ENCODE measurements at places on chromosomes 1 and 21. TPM values are rescaled to one million over a fixed set of nuclear protein-coding genes. Genes with fewer than 3 reads are reported as not detected.

DNA sequence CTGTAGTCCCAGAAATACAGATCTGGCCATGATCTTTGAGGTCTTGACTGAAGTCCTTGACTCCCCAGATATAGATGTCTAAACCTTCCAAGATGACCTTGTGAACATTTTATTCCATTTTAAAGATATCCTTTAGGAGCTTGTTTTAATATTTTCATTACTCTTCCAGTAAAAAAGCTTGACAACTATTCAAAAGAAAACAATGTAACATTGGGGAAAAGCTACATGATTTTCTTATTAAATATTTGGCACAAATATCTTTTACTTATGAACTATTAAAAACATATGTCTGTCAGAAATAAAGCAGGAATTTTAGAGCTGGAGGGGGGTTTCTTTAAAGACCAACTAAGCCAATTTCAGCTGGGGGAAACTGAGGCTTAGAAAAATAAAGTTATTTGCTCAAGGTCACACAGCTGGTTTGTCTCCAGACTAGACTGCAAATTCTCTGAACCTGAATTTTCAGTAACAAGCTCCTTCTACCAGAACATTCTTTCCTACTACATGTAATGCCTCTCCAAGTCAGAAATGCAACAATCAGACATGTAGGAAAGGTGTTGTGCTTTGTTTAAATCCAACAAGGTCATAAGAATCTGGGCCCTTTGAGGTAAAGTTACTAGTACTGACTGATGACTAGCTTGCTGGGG lies 67.0 kb upstream of the PTCH2 start:
- DNase-seq, result no peak

- DNase-seq, result no peak
These were observed 507.8 kb upstream of the USP24 start for GRCh38 chr1:55723001-55723400.

- DNase-seq, result no peak
These were observed 55.7 kb downstream of the GIPC2 start for GRCh38 chr1:78101514-78101913.

AKNAD1 gene
- not detected for total RNA-seq

PTGER3 gene
- total RNA-seq, result 2.8 TPM

LIPI gene
- total RNA-seq, result not detected
